SK-N-MC (cell line): ENCODE measurements at places on chromosomes 7 and 10.

DNA sequence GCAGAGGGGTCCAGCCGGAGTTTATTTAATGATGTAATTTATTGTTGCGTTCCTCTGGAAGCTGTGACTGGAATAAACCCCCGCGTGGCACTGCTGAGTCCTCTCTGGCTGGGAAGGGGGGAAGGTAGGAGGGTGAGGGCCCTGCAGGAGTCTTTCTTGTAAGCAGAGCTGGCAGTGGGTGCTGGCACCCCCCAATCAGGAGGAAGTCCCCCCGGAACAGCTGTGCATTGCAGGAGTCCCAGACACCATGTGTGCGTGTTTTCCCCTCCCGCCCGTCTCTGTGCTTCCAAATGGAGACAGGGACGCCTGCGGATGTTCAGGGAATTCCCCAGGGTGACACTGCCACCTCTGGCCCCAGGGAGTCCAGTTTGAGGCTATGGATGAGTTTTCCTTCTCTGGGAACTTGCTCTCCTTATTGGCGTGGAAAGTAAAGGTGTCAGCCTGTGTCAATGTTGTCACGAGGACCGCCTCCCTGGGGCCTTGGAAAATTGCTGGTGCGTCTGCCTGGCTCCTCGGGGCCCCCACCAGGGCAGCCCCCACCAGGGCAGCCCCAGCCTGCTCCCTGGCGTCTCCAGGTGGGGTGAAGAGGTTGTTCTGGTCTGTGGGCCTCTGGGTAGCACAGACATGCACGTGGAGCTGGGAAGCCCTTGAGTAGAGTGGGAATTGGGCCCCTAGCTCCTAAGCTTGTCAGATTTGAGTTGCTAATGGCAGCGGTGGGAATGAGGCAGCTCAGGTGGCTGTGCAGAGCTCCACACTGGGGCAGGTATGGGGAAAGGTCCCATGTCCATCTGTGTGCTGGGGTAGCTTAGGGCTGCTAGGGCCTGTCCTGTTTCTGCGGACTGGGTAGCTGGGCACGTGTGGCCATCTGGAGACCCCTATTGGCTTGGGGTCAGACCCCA is 2.7 kb downstream of the FZD9 start:
- DNase-seq = no peak

DNA sequence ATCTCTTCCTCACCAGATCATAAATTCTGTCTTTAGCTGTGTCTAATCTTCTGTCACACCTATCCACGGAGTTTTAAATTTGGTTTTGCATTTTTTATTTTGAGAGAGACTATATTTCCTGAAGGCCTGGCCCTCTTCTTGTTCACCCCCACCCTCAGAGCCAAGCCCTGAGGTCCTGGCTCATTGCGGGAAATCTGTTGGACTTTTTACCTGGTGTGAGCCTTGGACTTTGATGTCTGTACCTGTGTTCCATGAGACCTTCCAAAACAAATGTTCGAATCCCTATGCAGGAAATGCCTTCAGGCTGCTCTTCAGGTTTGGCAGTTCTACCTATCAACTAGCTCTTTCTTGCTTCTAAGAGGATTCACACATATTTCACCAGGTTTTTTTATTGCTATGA is 175.2 kb upstream of the GRB10 start:
- no peak for DNase-seq

GRCh38 chr7:17552373-17552772 is 253.9 kb downstream of the AHR start:
- no peak for DNase-seq

GRCh38 chr7:144454-144826 is 47.9 kb upstream of the FAM20C start:
- DNase-seq = no peak

DNA sequence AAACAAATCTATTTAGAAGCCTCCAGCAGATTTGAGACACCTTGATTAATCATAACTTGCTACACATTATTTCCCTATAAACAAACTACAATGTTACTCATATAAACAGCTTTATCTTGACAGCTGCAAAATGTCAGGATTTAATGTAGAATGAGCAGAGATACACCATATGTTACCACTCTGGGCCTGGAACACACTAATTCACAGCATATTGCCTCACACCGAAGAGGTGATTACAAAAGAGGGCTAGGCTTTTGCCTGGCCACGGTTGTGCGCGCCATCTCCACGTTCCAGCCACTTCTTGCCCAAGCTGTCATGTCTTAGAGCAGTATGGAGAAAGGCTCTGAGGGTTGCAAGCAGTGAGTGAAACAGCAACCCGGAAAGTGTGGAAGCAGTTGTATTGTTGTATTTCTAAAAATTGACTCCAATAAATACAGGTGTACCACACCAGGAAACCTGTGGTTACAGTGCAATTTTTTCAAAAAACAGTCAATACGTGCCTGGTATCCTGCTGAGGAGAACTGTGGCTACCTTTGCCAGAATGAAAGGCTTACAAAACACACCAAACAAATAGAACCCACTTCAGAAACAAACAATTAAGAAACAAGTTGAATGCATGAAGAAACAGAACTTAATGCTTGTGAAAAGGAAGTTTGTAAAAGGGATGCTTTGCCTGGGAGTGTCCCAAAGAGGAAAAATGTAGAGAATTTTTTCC is 498.1 kb downstream of the PLXNA4 start:
- no peak for DNase-seq

- DNase-seq = no peak
Measured at GRCh38 chr10:106566873-106567272, 597.6 kb downstream of the SORCS1 start.

DNA sequence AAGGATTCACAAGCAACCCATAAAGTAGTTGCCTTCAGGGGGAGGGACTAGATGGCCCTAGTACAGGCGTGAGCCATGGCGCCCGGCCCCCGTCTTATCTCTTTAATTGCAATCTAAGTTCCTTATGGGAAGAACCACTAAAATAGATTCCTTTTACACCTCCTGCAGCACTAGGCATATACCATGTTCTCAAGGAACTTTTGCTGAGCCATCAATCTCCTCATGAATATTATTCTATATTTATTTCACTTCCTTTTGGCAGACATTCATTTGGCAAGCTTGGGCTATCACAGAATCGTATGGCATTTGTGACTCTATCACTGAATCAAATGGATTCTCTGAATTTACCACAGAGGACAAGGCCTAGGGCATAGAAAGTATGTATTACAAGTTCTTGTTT is 14.8 kb upstream of the DNAJC12 start:
- DNase-seq = no peak

DNA sequence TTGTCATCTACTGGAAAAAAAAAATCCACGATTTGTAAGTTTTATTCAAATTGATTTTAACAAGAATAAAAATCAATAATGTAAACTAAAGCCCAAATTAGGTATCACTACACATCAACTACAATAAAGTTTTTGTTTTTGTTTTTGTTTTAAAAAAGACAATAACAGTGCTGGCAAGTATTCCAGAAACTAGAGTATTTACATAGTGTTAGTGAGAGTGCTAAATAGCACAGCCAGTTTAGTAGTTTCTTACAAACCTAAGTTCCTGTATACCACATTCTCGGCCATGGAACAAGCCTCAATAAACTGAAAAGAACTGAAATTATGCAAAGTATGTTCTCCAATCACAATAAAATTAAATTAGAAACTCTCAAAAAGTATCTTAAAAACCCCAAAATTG is 8.1 kb downstream of the ARHGAP12 start:
- DNase-seq = no peak

GRCh38 chr7:99004216-99004615 is 125.9 kb downstream of the TRRAP start:
- DNase-seq = no peak

DNA sequence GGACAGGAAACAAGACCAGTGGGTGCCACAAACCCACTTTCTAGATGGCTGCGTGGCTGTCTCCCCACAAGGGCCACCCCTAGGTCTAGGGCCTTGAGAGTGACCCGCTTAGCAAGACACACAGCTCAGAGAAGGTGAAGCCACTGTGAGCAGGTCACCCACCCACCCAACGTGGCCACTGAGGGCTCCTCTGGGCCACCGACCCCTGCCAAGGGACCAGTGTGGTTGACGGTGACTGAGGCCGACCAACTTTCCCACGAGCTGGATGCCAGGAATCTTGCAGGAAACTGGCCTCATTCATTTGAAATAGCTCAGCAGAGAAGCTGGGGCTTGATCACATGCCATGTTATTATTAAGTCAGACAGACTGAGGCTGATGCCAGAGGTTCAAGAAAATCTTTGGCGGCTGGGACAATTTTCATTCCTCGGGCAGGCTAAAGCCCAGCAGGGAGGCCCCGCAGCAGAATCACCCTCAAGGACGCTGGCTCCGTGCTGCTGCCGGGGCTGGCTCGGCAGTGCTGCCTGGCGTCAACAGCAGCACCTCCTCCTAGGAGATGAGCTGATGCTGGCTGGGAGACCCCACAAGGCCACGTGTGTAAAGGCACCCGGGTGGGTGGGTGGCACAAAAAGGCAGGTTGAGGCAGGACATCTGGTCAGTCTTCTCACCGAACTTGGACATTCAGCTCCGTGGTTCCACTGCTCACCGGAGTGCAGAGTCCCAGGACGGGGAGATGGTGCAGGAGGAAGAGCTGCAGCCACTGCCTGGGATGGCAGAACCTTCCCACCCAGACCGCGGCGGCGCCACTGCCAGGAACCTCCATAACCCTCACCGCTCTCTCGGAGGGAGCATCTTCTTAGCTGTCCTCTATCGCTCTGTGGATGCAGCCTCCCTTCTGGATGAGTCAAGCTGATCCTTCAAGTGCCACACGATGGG is 57.8 kb downstream of the ZRANB1 start:
- DNase-seq = no peak

DNA sequence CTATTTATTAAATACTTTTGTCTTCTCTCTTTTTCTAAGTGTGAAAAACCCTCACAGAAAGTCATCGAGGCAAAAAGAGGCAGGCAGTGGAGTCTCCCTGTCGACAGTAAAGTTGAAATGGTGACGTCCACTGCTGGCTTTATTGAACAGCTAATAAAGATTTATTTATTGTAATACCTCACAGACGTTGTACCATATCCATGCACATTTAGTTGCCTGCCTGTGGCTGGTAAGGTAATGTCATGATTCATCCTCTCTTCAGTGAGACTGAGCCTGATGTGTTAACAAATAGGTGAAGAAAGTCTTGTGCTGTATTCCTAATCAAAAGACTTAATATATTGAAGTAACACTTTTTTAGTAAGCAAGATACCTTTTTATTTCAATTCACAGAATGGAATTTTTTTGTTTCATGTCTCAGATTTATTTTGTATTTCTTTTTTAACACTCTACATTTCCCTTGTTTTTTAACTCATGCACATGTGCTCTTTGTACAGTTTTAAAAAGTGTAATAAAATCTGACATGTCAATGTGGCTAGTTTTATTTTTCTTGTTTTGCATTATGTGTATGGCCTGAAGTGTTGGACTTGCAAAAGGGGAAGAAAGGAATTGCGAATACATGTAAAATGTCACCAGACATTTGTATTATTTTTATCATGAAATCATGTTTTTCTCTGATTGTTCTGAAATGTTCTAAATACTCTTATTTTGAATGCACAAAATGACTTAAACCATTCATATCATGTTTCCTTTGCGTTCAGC is 43.4 kb downstream of the TARP start:
- DNase-seq = no peak

DNA sequence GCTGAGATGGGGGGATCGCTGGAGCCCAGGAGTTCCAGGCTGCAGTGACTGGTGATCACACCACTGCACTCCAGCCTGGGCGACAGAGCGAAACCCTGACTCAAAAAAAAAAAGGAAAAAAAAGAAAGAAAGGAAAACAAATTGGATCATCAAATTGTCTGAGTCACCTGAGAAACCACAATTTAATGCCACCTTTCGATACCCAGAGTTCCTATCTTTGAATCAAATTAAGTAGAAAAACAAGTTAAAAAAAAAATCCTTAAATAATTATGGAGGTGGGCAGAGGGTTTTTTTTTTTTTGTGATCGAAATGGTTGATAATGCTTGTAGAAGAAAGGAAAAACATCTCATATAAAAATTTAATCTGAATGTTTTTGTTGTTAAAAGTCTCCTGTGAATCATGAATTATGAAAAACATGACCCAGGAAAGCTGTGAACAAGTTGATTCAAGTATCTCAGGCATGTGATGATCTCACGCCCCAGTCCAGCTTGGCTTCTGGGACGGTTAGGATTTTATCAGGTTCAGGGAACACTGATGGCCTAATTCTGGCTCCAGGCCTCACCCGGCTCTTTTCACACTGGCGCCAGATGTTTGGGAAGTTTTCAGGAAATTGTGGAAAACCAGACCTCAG is 25.3 kb upstream of the CUX1 start:
- DNase-seq = no peak

DNA sequence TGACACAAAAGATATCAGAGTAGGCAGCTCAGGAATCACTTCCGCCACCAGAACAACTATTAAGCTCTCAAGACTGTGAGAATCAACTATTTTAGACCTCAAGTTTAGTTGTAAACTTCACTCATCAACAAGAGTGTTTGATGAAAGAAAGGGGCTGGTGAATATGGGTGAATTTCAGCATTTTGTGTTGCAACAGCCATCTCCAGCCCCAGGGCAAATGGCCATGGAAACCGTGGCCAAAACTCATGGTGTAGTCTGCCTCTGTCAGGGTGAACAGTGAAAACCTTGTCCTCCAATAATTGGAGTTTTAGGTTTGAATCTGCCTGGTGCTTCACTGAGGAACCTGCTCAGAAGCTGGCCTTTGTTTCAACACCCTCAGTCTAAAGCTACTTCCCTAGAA is 60.0 kb downstream of the POLR1F start:
- DNase-seq = no peak

DNA sequence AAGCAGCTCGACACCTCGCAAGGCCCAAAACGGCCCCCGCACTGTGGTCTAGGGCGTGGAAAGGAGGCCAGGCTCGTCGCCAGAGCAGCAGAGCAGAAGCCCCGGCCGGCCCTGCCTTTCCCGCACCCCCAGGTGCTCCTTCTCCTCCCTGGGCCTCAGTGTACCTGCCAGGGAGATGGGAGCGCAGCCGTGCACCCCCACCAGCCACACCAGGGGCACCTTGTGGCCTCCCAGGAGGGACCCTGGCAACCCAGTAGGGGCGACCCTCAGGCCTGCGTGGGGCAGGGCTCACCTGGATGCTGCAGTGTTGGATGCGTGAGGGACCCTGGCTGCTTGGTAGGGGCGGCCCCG is 9.5 kb downstream of the PDGFA start:
- DNase-seq = no peak

DNA sequence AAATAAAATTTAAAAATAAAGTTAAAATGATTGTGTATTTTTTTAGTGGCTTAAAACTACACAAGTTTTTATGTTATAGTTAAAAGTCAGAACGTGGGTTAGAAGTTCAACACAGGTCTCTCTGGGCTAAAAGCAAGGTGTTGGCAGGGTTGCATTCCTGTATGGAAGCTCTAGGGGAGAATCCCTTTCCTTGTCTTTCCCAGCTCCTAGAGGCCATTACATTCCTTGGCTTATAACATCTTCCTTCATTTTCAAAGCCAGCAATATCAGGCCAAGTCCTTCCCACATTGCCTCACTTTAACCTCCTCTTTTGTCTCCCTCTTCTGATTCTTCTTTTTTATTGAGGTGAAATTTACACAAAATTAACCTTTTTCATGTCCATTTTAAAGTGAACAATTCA is 52.4 kb upstream of the EEPD1 start:
- DNase-seq = no peak

GRCh38 chr10:82208726-82209125 is 333.7 kb downstream of the NRG3 start:
- no peak for DNase-seq

DNA sequence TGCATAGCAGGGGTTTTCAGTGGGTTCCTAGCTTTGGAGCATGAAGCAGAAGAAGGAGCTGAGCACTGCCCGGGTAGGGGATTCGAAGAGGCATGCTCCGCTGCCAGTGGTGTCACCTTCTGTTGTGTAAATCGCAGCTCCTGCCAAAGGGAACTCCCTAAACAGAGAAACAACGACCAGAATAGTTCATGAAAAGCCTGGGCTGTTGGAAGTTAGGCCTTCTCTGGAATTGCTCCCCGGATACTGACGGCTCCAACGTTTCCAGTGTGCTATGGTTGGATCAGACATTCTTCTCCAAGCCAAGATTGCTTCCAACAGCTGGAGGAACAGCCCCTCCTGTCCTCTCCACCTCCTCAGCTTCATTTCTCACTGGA is 546.0 kb upstream of the FZD8 start:
- no peak for DNase-seq
